Lung microvascular endothelial cell (primary cell): ENCODE measurements at places on chromosomes 13 and 19. TPM values are rescaled to one million over a fixed set of nuclear protein-coding genes. Genes with fewer than 3 reads are reported as not detected.
A peak's percentile ranks its signal among the peaks of the same experiment; 100 is the strongest.

Gene CPT1C
- total RNA-seq: 14.1 and 14.4 TPM in 2 replicates

Gene KIR3DL2
- not detected in 2 replicates for total RNA-seq

Gene ADAT3
- total RNA-seq: 1.3 and 3.0 TPM in 2 replicates

Gene CLEC4G
- not detected in 2 replicates for total RNA-seq

Gene DPF1
- total RNA-seq: under 0.01 and 0.22 TPM in 2 replicates

Gene ZNF208
- total RNA-seq: under 0.01 and 0.99 TPM in 2 replicates

Gene RFPL4A
- 1.1 and 1.2 TPM in 2 replicates for total RNA-seq

Gene MYBPC2
- total RNA-seq: not detected in 2 replicates

Gene PNMA8B
- under 0.01 TPM in 2 replicates for total RNA-seq

Gene NLRP11
- under 0.01 TPM in 2 replicates for total RNA-seq

DNA sequence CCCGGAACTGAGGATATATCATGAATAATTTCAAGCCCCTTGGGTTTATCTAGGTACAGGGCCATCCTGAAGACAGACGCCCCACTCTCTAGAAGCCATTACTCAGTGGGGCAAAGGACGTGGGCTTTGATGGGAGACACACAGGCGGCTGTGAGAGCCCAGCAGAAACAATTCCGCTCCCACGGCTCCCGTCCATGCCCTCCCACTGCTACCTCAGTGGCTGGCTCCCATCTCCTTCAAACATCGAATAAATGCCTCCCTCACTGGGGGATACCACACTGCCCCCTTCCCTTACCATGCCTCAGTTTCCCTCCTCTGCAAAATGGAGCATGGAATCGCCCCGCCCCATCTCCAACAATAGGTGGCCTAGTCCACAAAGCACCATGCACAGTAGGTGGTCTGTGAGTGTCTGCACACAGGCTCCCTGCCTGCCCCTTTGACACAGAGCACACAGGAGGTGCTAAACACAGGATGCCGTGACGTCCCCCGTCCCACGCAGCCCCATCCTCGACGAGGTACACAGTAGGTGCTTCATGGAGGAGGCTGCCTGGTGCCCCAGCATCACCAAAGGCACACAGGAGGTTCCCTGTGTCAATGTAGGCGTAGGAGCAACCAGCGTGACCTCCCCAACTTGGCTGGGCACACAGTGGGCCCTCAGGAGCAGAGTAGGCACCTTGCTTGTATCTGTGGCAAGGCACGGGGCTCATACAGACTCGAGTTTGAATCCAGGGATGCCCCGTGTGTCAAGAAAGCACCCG lies 46.0 kb downstream of the PTPRS start:
- DNase-seq: no peak

GRCh38 chr19:18993115-18993514 lies 40.2 kb downstream of the SUGP2 start:
- no peak for DNase-seq

GRCh38 chr13:76773448-76774094 lies 112.6 kb downstream of the KCTD12 start:
- no peak for DNase-seq

GRCh38 chr19:33486407-33486806 lies 35.2 kb downstream of the PEPD start:
- DNase-seq: no peak

DNA sequence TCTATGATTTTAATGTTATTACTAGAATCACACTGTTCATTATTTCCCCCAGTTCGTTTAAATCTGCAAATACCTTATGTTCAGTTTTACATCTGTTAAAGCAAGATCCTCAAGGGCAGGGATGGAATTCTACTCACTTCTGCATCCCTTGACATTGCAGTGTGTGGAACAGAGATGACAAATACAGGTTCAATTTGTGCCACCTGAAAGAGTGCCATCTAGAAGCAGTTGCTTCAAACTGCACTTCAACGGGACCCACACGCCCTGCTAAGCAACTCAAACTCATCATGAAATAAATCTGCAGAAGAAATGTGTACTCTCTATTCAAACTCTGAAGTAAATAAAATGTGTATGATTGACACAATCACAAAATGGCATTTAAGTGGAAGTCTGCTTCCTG lies 44.5 kb downstream of the RUBCNL start:
- DNase-seq: no peak

DNA sequence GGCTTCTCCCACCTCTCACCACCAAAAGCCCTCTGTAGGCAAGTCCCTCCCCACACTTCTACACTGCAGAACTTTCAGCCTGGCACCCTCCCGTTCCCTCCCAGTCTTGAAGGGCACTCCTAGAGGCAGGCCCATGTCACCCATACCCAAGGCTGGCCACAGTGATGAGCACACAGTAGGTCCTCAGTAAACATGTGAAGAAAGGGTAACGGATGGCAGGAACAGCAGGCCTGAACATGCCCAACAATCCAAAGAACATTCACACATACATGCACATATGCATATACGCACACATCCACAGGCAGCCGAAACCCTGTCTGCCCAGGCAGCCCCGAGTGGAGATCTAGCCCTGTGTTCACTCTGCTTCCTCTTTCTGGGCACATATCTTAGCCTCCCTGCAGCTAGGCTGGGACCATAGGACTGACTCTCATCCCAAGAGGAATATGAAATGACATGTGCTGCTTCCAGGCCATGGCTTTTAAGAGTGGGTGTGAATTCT lies 55.2 kb downstream of the CEBPG start:
- no peak for DNase-seq

DNA sequence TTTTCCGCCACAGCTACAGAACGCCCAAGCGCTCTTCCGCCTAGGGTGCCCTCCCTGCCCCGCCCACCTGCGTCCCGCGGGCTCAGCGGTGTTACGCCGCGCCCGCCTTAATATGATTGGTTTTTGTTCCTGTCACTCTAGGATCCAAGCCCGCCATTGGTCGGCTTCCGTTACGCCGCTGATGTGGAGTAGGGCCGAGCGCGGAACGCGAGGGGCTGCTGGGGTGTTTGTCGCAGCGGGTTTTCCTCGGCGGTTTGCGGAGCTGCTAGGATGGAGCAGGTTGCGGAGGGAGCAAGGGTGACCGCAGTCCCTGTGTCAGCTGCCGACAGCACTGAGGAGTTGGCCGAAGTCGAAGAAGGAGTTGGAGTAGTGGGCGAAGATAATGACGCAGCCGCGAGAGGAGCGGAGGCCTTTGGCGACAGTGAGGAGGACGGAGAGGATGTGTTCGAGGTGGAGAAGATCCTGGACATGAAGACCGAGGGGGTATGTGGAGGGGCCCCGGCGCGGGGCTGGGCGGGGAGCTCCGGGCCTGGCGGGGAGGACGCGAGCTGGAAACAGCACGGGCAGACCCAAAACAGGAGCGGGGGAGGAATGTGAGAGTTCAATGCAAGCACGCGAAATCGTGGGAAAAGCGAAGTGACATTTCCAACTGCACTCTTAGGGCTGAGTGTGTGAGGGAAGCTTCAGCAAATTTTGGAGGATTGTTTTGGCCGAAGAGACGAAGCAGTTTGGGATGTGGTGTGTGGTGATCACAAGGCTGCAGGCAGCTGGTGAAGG lies at the start of gene MPHOSPH8:
Gene MPHOSPH8, plus strand, starts transcription at position 181 of the 777 bp plus-strand sequence. Its CDS starts 90 bp downstream, at position 271.
- peak; percentile 97 for DNase-seq

- DNase-seq: no peak
Measured at GRCh38 chr19:12821761-12822160, 12.6 kb downstream of the RTBDN start.

GRCh38 chr13:32737111-32737571 lies 150.9 kb downstream of the PDS5B start:
- DNase-seq: peak; percentile 53

- DNase-seq: no peak
Measured at GRCh38 chr19:1672769-1673644, 20.6 kb upstream of the TCF3 start.

- DNase-seq: no peak
Measured at GRCh38 chr19:17871878-17872250, at the start of gene SLC5A5. TSS of gene SLC5A5 (plus strand) at chr19:17871945. CDS start at chr19:17872320, 375 bp downstream.

GRCh38 chr13:95697052-95697680 lies 20.2 kb downstream of the DNAJC3 start:
- DNase-seq: no peak

DNA sequence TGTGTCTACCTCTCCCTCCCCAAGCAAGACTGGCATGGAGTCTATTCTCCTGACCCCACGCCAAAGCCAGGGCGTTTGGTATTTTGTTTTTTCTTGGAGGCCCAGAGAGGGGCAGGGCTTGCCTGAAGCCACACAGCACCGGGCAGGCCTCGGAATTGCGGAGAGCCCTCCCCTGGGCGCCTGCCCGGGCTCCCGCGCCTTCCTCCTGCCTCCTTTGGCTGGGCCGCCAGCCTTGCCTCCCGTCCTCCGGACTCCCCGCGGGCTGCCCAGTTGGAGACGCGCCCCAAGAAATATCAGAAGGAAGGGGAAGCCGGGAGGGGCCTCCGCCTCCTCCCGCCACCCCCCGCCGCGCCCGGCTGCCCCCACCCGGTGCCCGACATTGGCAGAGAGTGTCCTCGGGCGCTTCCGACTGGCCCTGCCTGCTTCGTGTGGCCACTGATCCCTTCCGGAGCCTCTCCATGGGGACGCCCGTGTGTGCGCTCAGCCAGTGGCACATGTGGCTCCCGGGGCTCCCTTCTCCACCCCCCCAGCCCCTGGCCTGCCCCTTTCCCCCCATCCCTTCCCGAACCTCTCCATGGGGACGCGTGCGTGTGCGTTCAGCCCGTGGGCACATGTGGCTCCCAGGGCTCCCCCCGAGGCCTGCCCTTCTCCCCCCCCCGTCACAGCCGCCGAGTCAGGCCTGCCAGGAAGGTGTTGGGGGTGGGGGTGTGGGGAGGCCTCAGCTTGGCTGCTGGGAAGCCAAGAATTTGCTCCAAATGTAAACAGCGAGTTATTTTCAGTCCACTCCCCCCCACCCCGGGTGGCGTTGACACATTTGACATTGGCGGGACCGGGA lies 37.3 kb downstream of the NFIC start:
- DNase-seq: peak; percentile 85

- no peak for DNase-seq
Measured at GRCh38 chr13:36806102-36806501, 12.9 kb upstream of the RFXAP start.

DNA sequence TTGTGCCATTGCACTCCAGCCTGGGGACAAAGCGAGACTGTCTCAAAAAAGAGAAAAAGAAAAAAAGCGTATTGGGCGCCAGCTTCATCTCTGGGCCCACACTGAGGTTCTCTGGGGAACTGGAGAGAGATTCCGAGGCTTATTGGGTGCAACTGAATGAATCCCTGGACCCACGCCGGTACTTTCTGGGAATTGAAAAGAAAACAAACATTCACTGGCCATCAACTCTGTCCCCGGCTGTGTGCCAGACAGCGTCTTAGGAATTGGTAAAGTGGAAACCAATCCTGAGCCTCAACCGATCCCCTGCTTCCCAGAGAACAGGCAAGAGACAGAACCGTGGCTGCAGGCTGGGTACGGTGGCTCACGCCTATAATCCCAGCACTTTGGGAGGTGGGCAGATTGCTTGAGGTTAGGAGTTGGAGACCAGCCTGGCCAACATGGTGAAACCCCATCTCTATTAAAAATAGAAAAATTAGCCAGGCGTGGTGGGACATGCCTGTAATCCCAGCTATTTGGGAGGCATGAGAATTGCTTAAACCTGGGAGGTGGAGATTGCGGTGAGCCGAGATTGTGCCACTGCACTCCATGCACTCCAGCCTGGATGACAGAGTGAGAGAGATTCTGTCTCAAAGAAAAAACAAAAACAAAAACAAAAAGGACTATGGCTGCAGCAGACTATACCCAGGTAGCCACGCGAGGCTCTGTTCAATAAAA lies 8.6 kb downstream of the ANO8 start:
- DNase-seq: no peak

GRCh38 chr13:28558567-28558966 lies 63.6 kb upstream of the FLT1 start:
- peak; percentile 29 for DNase-seq
